Pulmonary artery endothelial cell (primary cell): ENCODE measurements at places on chromosomes 2 and 18.

DNA sequence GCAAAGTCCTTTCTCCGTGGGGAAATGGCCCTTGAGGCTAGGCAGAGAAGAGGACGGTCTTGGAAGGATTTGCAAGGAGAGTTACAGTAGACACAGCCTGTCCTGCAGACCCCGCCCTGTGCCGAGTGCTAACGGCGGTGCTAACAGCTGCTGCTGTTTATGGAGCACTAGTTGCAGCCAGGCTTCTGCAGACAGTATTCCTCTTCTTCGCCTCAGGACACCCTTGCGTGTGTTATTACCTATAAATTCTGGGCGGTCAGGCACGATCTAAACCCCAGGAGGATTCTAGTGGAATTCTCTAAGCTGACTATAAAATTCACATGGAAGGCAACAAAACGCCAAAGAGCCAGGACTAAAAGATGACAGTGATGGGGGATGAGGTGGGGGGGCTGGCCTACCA lies 139.8 kb downstream of the GLI2 start:
- no peak for DNase-seq

GRCh38 chr2:172261292-172261691 lies 158.6 kb upstream of the DLX2 start:
- DNase-seq = no peak

GRCh38 chr2:199757233-199757870 lies 93.6 kb downstream of the FTCDNL1 start:
- DNase-seq = no peak

GRCh38 chr2:41972819-41973218 lies 75.0 kb upstream of the PKDCC start:
- DNase-seq = no peak

- DNase-seq = peak; percentile 55
These were observed 134.4 kb upstream of the LTBP1 start for GRCh38 chr2:32812316-32812715.

- DNase-seq = no peak
These were observed 206.8 kb downstream of the OTX1 start for GRCh38 chr2:63257473-63257872.

- DNase-seq = no peak
These were observed 22.4 kb downstream of the B4GALT6 start for GRCh38 chr18:31661965-31662364.

DNA sequence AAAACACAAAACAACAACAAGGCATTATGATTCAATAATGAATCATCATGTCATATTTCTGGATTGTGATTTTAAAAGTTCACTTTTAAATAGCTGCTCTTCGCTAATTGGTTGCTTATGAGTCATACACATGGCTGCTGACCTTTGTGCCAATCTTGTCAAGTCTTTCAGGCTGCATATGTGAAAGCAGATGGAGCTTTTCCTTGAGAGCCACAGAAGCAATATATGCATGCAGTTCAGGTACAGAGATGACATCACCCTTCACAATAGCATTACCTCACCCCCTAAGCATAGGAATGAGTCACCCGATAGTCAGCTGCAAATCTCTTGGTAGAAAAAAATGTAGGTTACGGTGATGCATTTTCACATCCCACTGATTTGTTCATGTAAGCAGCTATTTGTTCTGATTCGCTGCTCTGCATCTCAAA lies 27.2 kb downstream of the EIF2AK3 start:
- DNase-seq = peak; percentile 99

DNA sequence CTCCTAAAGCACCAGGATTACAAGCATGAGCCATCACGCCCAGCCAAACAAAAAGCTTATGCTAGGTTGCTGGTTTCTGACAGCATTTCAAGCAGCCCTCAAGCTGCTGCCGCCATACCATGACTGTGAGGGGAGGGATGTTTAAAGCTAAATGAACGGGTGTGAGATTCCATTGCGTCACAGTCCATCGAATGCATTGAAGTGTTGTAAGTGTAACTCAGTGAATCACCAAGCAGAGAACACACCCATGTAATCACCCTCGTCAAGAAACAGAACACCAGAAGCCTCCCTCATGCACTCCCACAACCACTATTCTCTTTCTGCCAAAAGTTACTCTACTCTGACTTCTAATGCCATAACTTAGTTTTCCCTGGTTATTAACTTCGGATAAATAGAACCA lies 32.8 kb upstream of the MC5R start:
- DNase-seq = no peak

DNA sequence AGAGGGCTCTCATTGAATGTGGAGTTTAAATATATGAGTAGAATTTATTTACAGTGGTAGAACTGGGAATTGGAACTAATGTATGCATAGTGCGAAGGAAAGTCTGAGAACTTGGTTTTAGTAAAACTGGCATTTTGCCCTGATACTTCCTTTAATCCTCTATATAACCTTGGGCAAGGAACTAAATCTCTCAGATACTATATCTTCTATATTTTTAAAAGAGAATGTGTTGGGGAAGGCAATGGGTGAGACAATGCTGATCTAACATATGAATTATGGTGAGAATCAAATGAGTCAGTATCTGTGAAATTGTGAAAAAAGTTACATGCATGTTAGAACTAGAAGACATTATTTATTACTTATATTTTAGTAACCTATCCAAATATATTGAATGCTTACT lies 2109.4 kb upstream of the PIK3C3 start:
- DNase-seq = no peak

GRCh38 chr2:46988733-46989481 lies 73.3 kb upstream of the MCFD2 start:
- no peak for DNase-seq

DNA sequence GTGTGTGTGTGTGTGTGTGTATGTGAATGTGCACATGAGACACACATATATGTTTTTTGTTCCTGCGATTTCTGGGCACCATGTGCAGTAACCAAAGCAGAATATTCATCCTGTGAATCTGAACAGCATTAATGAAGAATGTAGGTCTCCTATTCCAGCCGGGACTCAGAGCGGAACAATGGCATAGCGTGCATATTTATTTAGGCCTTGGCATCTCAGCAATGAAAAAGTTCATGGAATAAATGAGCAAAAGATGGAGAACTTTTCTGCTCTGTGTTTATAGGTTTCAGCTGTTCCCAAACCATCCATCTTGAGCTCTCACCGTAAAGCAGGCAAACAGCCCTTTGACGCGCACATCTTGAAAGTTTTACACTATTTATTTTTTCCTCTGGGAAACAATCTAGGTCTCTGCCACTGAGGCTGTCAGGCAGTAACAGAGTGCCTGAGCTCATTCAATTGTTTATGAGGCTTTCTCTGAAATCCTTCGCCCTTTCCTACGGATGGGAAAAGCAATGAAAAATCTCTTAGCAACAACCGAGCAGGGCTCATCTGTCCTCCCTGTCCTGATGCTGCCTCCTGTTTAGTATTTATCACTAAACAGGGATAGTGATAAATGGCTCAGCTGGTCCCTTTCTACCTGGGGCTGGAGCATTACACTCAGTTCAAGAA lies 146.2 kb upstream of the MSH6 start:
- DNase-seq = no peak

- DNase-seq = no peak
These were observed 24.1 kb downstream of the INPP4A start for GRCh38 chr2:98468621-98469236.

DNA sequence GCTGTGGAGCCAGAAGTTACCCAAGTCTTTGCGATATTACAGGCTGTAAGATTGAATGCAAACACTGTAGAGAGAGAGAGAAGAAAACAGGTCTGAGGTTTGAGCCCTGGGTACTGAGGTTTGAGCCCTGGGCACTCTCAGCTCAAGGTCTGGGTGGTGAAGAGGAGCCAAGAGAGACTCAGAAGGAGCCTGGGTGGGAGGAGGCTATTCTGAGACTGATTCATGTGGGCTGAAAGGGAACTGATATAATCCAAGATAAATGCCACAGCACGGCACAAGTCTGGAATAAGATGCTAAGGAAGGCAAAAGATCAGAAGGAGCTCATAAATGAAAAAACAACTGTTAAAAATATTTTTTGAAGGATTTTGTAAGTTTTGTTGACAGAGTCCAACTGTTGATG lies 407.6 kb upstream of the HS6ST1 start:
- no peak for DNase-seq

- peak; percentile 29 for DNase-seq
These were observed 15.1 kb downstream of the SPTBN1 start for GRCh38 chr2:54471221-54471711.

- no peak for DNase-seq
These were observed 40.4 kb upstream of the ATIC start for GRCh38 chr2:215271446-215271845.

GRCh38 chr2:9737053-9737875 lies 106.0 kb upstream of the TAF1B start:
- no peak for DNase-seq

- no peak for DNase-seq
These were observed 722 bp upstream of the C2orf15 start for GRCh38 chr2:99140860-99141109.

GRCh38 chr18:53819671-53820070 lies 404.8 kb downstream of the MBD2 start:
- DNase-seq = no peak

DNA sequence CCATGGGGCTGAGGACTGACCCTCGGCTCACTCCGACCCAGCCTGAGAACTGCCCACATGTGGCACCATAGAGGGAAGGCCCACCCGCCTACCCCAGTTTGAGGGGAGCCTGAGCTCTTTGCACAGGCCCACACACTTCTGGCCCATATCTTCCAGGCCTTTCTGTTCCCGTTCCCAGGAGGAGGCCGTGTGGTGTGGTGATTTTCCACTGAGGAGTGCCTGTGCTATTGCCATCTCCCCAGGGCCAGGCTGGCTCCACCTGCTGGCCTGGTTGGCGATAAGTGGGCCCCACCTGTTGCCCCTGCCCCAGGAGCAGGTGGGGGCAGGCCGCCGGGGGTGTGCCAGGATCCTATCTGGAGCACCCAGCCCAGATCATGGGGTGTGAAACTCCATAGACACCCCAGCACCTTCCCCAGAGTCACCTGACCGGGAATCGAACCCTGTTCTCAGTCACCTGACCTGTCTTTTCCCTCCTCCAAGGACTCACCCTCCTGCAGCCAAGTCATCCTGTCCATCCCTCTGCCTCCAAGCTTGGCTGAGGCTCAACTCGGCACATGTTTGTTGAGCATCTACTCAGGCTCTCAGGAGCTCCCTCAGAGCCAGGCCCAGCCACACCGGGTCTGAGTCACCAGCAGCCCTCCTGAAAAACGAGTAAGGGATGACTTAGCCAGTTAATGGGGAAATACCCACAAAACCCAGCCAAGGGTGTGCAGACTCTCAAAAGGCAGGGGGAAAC lies 120.1 kb downstream of the CYP26B1 start:
- no peak for DNase-seq

- no peak for DNase-seq
These were observed 118.1 kb downstream of the FHOD3 start for GRCh38 chr18:36415625-36416024.

DNA sequence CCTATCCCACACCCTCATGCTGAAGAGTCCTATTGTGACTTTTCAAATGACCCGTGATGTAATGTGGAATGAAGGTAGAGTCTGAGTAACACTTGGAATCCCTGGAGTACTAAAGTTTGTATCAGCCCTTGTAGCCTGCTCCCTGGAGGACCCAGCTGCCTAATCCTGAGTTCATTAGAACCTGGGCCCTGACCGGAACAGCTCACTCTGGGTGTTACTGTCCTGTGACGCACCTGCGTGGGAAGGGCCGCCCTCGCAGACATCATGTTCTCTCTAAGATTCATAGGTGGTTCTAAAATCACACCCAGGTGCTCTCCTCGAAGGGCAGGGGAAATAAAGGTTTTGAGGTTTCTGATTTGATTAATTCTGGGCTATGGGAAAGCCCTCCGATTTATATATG lies 62.3 kb downstream of the NCK2 start:
- DNase-seq = no peak

- DNase-seq = no peak
These were observed at the start of gene FHOD3 for GRCh38 chr18:36297417-36298125. FHOD3 (plus strand) TSS chr18:36297713; CDS start chr18:36297836, 123 bp downstream.

GRCh38 chr18:5771343-5771742 lies 124.0 kb downstream of the TMEM200C start:
- DNase-seq = no peak

- no peak for DNase-seq
These were observed 153.5 kb downstream of the RPIA start for GRCh38 chr2:88844960-88845359.

- no peak for DNase-seq
These were observed 513.4 kb downstream of the TNS1 start for GRCh38 chr2:217489145-217489960.

DNA sequence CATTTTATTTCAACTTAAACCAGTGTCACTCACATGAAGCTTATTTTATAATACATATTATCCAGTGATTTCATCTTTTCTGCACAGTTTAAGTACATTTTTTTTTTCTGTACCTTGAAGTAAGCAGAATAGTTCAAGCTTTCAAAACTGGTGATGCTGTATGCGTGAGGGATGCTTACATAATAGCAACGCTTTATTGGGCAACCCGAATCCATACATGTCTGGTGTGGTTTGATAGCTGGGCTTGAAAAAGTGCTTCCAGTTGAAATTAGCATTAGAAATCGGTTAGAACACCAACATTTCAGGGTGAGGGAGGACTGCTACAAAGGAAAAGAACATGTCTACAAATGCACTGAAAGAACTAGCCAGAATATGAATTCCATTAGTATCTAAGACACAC lies 117.4 kb downstream of the MBP start:
- DNase-seq = no peak

GRCh38 chr2:9167718-9168657 lies 38.6 kb upstream of the ASAP2 start:
- no peak for DNase-seq

DNA sequence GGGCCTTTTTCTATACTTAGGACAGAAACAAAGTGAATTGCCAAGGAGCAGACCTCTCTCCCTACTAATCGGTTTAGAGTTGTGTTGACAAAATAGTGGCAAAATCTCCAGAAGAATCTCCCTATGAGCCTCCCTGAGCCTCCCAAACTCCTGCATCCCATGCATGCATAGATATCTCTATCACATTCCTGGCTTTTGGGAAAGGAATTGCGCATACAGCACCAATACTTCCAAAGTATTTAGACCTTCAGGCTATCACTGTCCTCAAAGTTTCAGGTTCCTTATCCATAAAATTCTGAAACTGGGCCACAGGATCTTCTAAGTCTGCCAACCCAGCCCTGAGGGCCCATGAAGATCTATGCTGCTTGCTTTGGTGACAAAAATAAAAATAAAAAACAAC lies 152.1 kb downstream of the SLC8A1 start:
- DNase-seq = no peak

- no peak for DNase-seq
These were observed 1621.3 kb downstream of the SUCLG1 start for GRCh38 chr2:82837588-82838304.

- DNase-seq = no peak
These were observed 72.1 kb downstream of the COL6A3 start for GRCh38 chr2:237341872-237342271.

- no peak for DNase-seq
These were observed 52.2 kb upstream of the TMEM18 start for GRCh38 chr2:729376-729861.

DNA sequence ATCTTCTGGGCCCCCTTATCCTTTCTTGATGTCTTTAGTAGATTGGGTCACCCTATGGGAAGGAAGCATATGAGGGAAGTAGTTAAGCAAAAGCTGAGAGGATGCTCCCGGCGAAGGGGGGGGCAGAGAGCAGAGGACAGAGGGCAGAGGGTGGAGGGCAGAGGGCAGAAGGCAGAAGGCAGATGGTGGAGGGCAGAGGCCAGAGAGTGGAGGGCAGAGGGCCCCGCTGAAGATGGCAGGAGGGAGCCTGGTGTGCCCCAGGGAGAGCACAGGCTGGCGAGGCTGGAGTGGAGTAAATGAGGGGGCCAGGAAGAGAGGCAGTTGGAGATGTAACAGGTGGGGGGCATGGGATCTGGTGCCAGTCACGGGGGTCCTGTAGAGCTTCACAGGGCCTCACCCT lies 7.0 kb downstream of the MLPH start:
- no peak for DNase-seq

- DNase-seq = no peak
These were observed 47.7 kb upstream of the TMEM247 start for GRCh38 chr2:46431481-46432235.
